ENCODE measurements at places on chromosomes 5 and 9. TPM values are rescaled to one million over a fixed set of nuclear protein-coding genes. Genes with fewer than 3 reads are reported as not detected.

The FAM120AOS gene
- 43.9 TPM for total RNA-seq

The SLC34A3 gene
- total RNA-seq = not detected

The IL7R gene
- total RNA-seq = 82.5 TPM

The SLC6A19 gene
- total RNA-seq = not detected

The SGTB gene
- 12.3 TPM for total RNA-seq

The LTC4S gene
- 0.65 TPM for total RNA-seq

The PCDHGA1 gene
- total RNA-seq = 0.04 TPM

The ABO gene
- not detected for total RNA-seq

The PCDHGA5 gene
- total RNA-seq = 0.06 TPM

The AP3B1 gene
- 40.3 TPM for total RNA-seq

The FAM81B gene
- total RNA-seq = not detected

The PRDM9 gene
- not detected for total RNA-seq

The GABRG2 gene
- not detected for total RNA-seq

The TNFSF8 gene
- total RNA-seq = 45.3 TPM

The ENHO gene
- 0.61 TPM for total RNA-seq

The ZER1 gene
- total RNA-seq = 17.3 TPM

The OR1J2 gene
- total RNA-seq = not detected

The C5orf52 gene
- not detected for total RNA-seq

The GLDC gene
- total RNA-seq = 3.1 TPM

The CATSPER3 gene
- total RNA-seq = 0.17 TPM

The FCN2 gene
- not detected for total RNA-seq

The KIF3A gene
- 16.1 TPM for total RNA-seq

Data from activated CD8-positive, alpha-beta memory T cell treated with anti-CD3 and anti-CD28 coated beads for 36 hours (primary cell).